ENCODE measurements at places on chromosomes 3 and 15.

DNA sequence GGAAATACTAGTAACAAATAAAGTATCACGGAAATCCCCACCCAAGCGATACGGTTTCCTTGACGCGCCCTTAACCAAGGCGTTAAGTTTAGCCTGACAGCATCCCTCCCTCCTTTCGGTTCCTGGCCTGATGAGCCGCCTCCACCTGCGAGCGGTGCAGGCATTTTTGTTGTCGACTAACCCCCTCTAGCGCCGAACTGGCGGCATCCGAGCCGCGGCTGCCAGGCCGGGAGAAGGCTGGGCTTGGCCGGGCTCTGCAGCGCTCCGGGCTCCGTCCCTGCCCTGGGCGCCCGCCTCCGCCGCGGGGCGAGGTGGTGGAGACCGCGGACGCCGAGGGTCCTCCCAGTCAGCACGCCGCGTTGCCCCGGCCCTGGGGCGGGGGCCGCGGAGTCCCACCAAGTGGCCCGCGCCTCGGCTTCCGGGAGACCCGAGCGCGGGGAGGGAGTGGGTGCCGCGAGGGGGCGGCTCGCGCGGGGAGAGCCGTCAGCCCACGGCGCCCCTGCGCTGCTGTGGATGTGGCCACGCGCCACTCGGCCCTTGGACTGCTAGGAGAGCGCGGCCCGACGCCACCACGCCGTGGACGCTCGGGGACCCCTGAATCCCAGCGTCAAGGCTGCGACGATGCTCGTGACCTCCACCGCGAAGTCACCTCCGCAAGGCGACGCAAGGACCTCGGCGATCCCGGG, 1.1 kb upstream of the EPHA6 start:
- DNase-seq = peak; percentile 79

DNA sequence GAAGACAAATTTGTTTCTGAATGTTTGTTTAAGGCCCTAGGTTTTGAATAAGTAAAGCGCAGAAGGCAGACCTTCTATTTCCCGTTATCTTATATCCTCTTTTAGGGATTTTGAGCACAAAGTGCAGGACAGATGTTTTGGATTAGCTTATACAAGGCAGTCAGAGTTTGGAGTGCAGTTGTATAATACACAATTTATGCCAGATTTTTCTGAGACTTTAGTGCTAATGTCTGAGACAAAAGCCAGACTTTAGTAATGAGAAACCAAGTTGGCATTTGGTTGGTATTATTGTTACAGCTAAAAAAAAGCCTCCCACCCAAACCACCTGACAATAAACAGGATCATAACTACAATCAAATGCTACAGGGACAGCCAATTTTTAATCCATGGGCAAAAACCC, 309.9 kb upstream of the SATB1 start:
- DNase-seq = no peak

DNA sequence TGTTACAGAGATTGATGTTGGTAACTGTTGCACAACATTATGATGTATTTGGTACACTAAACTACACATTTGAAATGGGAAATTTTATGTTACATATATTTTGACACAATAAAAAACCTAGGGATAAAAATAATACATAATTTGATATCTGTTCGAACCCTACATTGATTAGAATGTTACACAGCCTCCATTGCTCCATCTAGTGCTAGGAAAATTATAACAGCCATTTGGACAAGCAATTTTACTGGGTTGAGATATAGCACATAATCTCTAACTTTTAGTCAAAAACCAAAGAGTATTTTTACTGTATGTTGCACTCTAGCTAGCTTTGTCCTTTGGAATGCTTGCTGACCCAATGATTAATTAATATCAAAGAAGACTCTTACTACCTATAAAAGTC, 108.1 kb downstream of the LSAMP start:
- no peak for DNase-seq

- DNase-seq = no peak
Observed at GRCh38 chr3:58392181-58392580, 41.5 kb downstream of the PDHB start.

DNA sequence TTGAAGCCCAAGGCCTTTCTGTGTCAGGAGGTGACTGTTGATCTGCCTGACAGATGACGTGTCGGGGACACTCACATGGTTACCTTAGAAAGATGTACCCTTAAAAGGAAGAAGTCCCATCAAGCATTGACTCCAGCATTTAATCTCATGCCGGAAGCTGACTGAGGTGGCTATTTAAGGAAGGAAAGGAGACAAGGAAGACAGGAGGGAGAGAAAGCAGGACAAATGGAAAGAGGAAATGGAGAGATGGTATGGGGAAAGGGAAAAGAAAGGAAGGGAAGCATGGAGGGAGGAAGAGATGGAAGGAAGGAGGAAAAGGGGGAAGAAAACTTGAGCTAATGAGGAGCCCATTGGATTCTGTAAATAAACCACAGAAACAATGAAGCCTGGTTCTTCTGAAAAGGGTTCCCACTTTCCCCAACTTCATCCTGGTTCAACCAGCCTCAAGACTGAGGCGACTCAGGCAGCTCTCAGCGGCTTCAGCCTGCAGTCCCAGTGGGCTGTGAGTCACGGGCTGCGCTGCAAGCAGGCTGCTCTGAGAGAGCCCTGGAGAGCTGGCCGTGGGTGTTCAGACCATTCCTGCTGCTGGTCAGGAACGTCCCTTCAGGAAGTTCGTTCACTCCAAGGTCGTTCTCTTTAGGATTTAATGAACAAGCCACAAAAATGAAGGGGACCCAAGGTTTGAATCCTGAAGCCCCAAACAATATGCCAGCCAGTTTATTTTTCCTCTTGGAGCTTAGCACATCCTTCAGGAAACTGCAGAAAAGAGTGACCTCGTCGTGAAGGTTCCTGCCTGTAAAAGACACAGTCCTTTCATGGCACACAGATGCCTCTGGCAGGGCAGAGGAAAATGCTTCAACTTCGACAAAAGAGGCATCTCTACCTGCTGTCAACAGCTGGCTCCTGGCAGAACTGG, 69.6 kb upstream of the THBS1 start:
- DNase-seq = no peak

DNA sequence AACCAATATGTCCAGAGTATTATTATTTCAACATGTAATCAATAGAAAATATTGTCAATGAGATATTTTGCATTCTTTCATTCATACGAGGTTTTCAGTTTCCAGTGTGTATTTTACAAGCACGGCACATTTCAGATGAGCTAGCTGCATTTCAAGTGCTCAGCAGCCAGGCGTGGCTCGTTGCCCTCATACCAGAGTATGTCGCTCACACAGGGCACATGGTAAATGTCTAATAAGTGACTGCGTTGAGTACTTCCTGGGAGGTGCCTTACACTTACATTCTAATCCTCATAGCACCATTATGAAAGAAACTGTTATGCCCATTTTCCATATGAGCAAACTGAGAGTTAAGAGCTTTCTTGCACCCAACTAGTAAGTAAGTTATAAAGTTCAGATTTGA, 47.4 kb downstream of the TMEM266 start:
- DNase-seq = no peak

DNA sequence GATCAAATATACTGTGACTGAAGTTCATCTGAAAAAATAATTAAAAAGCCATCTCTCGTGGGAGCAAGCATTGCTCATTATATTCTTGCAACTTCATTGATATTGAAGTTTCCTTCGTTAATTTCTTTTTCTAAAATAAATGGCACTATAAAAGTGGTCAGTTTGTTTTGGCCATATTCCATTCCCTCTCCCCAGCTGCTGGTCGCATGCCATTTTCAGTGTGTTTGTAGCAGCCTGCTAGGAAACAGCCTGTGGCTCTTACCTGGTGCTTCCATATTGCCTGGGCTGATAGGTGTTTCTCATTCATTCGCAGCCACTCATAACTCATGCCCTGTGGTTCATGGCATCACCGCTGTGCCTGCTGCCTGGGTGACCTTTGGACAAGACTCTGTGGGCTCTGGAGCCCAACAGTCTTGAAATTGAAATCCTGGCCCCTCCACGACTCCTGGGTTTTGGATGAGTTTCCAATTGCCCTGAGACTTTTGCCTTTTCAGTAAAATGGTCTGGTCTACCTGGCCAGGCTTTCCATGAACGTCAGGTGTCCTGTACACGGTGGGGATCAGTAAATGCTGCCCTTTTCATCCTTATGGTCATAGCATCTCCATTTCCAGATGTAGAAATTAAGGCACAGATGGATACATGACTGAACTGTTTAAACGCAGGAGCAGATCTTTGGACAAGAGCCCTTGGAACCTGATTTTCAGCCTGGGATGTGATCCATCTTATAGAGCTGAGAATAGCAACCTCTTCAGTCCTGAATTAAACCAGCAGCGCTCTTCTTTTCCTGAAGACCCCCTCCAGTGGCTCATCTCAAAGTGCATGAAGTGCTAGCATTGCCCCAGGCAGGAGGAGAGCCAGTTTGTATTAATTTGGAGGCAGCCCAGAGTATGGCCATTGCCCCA, 69.4 kb downstream of the SLCO3A1 start:
- DNase-seq = peak; percentile 89

- no peak for DNase-seq
Observed at GRCh38 chr3:147813256-147813655, 404.1 kb downstream of the ZIC1 start.

GRCh38 chr3:100227511-100227921, 33.3 kb upstream of the TBC1D23 start:
- DNase-seq = no peak

DNA sequence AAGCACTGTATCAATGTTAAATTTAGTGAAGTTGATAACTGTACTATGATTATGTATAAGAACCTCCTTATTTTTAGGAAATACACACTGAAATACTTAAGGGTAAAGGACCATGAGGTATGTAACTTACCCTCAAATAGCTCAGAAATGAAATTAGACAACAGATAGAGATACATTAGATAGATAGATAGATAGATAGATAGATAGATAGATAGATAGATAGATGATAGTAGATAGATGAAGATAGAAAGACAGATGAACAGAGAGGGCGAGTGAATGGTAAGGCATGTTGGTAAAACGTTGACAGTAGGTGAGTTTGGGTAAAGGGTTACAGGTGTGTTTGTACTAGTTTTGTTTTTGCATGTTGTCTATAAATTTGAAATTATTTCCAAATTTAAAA, 38.0 kb upstream of the ACAN start:
- no peak for DNase-seq

DNA sequence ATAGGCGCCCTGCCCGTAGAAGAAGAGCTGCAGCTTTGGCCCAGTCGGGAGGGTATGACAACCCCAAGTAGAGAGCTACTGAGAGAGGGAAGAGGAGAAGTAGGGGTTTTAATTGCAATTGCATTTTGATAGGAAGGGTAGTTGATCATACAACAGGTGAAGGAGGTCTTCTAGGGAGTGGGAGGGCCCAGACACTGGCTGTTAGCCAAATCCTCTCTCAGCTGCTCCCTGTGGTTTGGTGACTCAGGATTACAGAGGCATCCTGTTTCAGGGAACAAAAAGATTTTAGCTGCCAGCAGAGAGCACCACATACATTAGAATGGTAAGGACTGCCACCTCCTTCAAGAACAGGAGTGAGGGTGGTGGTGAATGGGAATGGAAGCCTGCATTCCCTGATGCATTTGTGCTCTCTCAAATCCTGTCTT, 408.9 kb upstream of the THBS1 start:
- DNase-seq = peak; percentile 26

GRCh38 chr3:42148982-42149432, 57.9 kb downstream of the TRAK1 start:
- no peak for DNase-seq

GRCh38 chr3:127360647-127361046, 72.8 kb upstream of the PRR20G start:
- DNase-seq = no peak

DNA sequence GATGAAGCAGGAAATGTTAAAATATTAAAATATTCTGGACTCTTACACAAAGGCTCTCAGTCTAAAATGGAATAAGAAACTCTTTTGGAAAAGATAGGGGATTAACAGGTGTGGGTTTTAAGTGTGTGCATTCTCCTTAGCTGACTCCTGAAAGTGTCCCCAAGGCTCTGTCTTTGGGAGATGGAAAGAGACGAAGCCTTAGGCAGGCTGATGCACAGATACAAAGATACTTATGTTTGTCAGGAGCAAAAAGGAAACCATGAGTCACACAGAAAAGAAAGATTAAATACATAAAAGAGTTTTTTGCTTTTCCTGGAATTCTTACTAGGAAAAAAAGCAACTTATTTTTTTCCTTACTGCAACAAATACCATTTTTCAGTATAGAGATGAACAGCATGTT, 23.8 kb upstream of the ABI3BP start:
- no peak for DNase-seq

DNA sequence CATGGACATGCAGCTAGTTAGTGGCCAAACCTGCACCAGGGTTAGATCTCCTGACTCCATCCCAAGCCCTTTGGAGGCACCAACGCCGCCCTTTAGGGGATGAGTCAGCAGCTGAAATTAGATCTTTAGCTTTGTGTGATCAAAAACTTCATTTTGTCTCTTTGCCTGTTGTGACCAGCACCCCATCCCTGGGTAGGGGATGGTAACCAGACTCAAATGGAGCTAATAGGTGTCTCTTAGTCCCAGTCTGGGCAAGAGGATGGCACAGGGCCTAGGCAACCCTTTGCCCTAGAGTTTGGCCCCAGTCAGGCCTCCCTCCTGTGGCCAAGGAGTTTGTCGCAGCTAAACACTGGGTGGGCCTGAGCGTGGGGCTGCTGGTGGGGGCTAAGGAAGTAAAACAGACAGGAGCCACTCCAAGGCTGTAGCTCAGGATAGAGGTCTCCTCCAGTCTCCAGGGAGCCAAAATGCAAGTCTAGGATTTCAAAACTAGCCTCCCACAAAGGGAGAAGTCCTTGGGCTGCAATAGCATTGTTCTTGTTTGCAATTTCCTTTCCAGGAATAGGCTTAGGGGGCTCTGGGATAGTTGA, 105.1 kb downstream of the CPN2 start:
- no peak for DNase-seq

DNA sequence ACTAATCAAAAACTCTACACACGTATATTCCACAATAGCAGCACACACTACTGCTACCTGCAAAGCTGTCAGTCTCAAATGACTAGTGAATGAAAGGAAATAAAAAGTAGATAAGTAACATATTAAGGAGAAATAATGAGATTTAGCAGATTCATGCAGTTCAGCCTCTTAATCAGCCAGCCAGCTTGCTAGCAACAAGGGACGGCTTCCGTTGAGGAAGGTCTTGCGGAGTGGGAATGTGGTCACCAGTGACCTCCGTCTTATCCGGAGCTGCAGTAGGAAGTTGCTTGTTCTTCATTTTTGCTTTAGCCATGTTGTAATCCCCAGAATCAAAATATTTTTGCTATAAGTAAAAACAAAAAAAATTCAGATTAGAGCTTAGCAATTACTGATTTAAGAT, 17.1 kb downstream of the ARPP19 start:
- DNase-seq = no peak

DNA sequence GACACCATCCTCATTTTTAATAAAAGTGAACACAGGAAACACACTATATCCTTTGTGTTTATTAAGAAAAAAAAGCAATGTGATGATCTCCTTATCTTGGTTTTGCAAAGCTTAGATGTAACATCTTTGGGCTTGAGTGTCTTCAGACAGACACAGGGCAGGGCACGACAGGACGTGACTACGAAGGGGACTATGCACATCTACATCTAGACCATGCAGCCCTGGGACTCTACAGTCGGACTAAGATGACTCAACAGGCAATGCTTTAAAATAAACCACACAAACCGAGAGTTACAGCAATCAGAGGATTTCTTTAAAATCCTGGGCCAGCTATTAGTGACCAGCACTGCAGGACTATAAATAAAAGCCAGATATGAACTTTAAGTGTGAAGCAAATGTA, 22.8 kb upstream of the TM2D3 start:
- no peak for DNase-seq
